Astrocyte (in vitro differentiated cells and primary cell): ENCODE measurements at places on chromosomes 6 and 20. TPM values are rescaled to one million over a fixed set of nuclear protein-coding genes. Genes with fewer than 3 reads are reported as not detected.

The HLA-DQB1 gene
- total RNA-seq: 3.7 and 4.1 TPM in 2 replicates

The ARFGEF3 gene
- 1.5 and 1.9 TPM in 2 replicates for total RNA-seq

DNA sequence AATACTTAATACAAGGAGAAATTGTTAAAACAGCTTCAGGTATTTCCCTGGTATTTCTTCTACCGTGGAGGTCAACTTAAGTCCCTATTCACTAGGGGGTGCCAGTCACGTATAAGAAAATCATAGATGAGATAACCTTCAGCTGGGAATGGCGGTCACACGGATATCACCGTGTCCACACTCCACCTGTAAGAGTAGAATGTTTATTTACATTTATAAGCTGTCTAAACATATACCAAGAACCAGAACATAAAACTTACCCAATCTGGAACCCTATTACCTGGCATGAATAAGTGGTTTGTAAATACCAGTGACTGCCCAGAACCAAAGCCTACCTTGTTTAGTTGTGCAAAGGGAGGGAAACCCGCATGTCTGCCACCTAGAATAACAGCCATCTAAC lies 1.9 kb upstream of the ELOVL4 start:
- DNase-seq: peak; percentile 46

GRCh38 chr20:41696428-41696827 lies 78.3 kb upstream of the CHD6 start:
- DNase-seq: no peak

The METTL24 gene
- total RNA-seq: 0.36 and 0.75 TPM in 2 replicates

The TPD52L2 gene
- 145 TPM in 2 replicates for total RNA-seq

The EDN3 gene
- not detected in 2 replicates for total RNA-seq

DNA sequence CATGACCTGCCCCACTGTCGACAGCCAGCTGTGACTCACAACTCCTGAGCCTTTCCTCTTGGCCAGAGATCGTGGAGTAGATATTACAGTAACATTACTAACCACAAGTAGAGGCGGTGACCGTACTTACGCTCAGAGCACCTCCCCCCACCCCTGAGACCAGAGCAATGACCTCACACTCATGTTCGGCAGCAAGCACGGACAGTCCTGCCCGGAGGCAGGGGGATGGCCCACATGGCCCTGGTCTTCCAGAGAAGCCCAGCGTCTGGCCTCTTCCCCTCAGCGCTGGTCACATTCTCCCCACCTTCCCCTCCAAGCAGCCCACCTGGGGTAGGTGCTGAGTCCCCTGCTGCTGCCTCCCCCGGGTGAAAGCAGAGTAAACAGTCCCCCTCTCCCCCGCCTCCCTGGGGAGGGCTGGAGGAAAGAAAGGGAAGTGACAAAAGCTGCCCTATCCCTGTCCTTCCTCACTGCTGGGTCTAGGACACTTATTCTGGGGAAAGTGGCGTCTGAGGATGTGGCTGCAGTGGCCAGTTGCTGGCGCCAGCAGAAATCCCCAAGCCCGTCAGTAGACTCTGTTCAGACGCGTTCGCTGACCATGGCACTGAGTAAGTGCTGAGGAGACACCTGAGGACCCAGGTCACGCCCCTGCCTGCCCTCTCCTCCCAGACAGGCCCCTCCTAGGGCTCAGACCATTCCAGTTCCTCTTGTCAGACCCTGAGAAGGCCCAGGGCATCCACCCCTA lies 68.5 kb downstream of the MRPL14 start:
- peak; percentile 100 for DNase-seq

- no peak for DNase-seq
Measured at GRCh38 chr6:23633996-23634395, 492.0 kb upstream of the NRSN1 start.

The TREM1 gene
- total RNA-seq: 0.20 and 0.58 TPM in 2 replicates

GRCh38 chr20:19881080-19881840 lies 123.2 kb downstream of the RIN2 start:
- DNase-seq: no peak

The CHRNA4 gene
- total RNA-seq: 0.82 and 1.8 TPM in 2 replicates
